ENCODE measurements at places on chromosomes 11 and 22. TPM values are rescaled to one million over a fixed set of nuclear protein-coding genes. Genes with fewer than 3 reads are reported as not detected.

The BIK gene
- total RNA-seq = not detected

The ANO5 gene
- total RNA-seq = 14.8 TPM

The SYT12 gene
- 0.27 TPM for total RNA-seq

The RASSF10 gene
- total RNA-seq = 2.0 TPM

The KRTAP5-7 gene
- not detected for total RNA-seq

The ASCL2 gene
- total RNA-seq = 0.82 TPM

The TMPRSS5 gene
- total RNA-seq = 5.1 TPM

The OR2AG2 gene
- total RNA-seq = 0.16 TPM

The LDHAL6A gene
- not detected for total RNA-seq

The FREY1 gene
- total RNA-seq = 0.82 TPM

The TRPC6 gene
- total RNA-seq = 11.6 TPM

The LGALS1 gene
- total RNA-seq = 510 TPM

Data from camera-type eye (tissue), 1 donor.